Right cardiac atrium (tissue), 5 donors: ENCODE measurements at places on chromosomes 6 and 20. TPM values are rescaled to one million over a fixed set of nuclear protein-coding genes. Genes with fewer than 3 reads are reported as not detected.

- DNase-seq: no peak
These were observed 12.1 kb upstream of the MLN start for GRCh38 chr6:33815854-33816253.

DNA sequence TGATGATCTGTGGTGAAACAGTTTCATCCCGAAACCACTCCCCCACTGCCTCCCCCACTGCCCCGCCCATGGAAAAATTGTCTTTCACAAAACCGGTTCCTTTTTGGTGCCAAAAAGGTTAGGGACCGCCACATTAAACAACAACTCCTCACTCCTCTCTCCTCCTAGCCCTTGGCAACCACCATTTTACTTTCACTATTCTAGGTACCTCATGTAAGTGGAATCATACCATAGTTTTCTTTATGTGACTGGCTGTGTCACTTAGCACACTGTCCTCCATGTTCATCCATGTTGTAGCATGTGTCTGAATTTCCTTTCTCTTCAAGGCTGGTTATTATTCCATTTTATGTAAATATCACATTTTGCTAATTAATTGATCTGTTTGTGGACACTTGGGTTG is 99.3 kb downstream of the UTRN start:
- no peak for DNase-seq

DNA sequence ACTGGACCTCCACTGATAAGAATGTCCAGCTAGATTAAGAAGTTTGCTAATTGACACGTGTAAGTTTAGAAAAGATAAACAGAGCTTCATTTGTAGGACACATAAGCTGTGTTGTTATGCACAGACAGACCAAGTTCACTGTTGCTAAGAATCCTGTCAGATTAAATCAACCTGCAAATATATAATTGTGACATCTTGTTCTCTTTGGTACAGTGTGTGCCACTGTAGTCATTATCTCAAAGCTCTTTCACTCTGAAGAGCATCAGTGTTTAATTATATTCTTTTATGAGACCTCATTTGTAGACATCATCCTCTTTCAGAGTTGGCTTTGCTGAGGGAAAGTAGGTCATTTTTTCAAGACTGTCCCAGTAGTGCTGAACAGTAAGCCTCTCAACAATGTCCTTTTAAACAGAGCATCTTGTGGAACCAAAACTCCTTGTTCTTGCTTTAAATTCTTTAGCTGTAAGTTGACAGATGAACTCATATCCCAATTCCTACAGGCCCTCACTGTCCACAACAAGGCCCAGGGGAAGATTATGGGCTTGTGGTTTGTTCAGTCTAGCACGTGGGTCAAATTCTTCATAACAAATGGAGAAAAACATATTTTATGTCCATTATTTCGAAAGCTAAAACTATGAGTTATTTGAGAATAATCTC is 252.4 kb downstream of the HDGFL1 start:
- DNase-seq: no peak

DNA sequence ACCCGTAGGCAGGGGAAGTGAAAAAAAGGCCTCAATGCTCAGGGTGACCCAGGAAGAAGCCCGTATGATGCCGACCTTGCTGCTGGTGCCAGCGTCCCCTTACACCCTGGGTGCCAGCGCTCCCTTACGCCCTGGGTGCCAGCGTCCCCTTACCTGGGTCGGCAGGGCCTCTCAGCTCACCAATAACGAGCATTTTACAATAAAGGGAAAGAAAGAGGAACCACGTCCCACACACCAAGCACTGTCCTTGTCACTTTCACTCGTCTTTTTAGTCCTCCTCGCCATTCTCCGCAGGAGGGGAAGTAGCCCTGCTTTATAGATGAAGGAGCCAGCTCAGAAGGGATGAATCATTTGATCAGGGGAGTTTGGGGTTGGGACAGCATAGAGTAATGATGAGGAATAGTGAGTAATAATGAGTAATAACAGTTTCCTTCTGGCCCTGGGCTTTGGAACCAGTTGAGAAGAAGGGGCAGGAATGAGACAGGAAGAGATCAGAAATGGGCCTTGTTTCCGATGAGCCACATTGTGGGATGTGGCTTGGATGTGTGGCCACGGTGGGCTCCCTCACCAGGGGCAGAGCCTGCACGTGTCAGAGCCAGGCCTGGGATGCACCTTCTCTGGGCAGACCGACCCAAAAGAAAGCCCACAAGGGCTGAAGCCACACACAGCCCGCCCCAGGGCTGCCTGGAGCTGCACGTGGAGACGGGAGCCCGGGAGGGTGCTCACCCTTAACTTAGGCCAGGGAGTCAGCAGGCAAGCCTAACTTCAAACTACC is 75.7 kb downstream of the SYNJ2 start:
- DNase-seq: no peak

DNA sequence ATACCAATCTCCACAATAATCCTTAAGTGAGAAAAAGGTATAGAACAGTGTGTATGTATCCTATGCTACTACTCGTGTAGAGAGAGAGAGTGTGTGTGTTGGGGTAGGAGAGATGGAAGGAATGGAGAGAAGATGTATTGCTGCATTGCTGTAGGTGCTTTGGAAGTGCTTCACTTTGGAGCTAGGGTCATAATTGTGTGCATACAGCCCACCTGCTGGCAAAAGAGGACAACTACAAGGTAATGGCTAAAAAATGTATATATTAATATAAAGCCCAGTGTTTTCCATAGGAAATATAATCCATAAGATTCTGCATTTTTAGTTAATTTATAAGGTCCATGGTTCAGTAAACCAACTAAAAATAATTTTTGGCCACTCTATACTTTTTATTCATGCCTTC is 36.1 kb downstream of the SERAC1 start:
- no peak for DNase-seq

GRCh38 chr6:33745548-33745947 is 1.2 kb downstream of the IP6K3 start:
- no peak for DNase-seq

- DNase-seq: no peak
These were observed 159.2 kb downstream of the ATXN1 start for GRCh38 chr6:16602035-16602434.

- DNase-seq: peak; percentile 49
These were observed 150.9 kb downstream of the DST start for GRCh38 chr6:56491606-56492328.

DNA sequence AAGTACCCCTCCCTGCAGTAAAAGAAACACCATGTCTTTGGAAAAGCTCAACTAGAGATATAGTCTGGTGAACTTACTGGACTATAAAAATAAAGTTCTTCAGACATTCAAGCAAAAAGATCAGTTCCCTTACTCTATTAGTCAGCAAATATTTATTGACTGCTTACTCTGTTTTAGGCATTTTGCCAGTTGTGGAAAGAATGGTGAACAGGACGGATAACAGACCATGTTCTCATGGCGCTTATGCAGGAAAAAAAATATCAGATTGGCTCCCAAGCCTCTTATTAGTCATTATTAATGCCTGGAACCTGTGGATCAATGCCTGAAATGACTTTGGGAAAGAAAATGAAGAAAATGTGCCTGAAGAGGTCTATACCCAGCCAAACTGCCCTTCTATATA is 282.2 kb upstream of the EPHA7 start:
- DNase-seq: no peak

DNA sequence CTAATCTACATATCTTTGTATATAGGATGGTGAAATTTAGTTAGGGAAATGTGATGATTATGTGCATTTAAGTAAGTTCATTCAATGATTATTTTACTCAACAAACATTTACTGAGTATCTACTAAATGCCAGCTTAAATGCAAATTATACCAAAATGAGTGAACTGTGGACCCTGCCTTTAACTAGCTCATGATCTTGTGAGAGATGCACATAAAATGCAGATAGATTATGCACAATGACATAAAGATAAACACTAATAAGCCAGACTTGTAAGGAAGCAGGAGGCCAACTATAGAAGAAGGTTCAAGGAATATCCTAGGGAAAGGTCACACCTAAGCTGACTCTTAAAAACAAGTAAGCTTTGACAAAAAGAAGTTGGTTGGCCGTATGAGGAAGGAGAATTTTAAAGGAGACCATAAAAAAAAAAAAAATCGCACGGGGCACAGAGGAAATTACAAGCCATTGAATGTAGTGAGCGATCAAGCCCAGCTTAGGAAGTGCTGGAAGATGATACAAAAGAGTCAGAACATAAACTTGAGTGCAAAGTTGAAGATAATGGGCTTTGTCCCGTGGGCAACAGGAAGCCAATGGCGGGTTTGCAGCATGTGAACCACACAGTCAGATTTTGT is 107.9 kb downstream of the NRSN1 start:
- DNase-seq: no peak

- DNase-seq: no peak
These were observed 85.3 kb upstream of the LY86 start for GRCh38 chr6:6503191-6503590.

GRCh38 chr6:100342830-100343229 is 121.9 kb downstream of the SIM1 start:
- no peak for DNase-seq

- no peak for DNase-seq
These were observed 179.0 kb upstream of the MAP3K7 start for GRCh38 chr6:90765895-90766294.

The TBX18 gene
- 5.7 TPM for polyA plus RNA-seq

The SSTR4 gene
- polyA plus RNA-seq: not detected

The EPB41L1 gene
- 12.1 TPM for polyA plus RNA-seq

The SALL4 gene
- 0.09 TPM for polyA plus RNA-seq

The APCDD1L gene
- 0.14 TPM for polyA plus RNA-seq

The BTNL2 gene
- not detected for polyA plus RNA-seq

The ARMH2 gene
- not detected for polyA plus RNA-seq

The PRRT1 gene
- 2.6 TPM for polyA plus RNA-seq

The LSM14B gene
- polyA plus RNA-seq: 27.6 TPM

The MDC1 gene
- 11.1 TPM for polyA plus RNA-seq

The NKX2-4 gene
- polyA plus RNA-seq: not detected
